Forelimb muscle (tissue), 1 donor: ENCODE measurements at places on chromosomes 5 and 9. TPM values are rescaled to one million over a fixed set of nuclear protein-coding genes. Genes with fewer than 3 reads are reported as not detected.

Gene PCDHA12
- not detected for polyA plus RNA-seq

Gene NTMT1
- polyA plus RNA-seq = 37.3 TPM

Gene IRX1
- 0.28 TPM for polyA plus RNA-seq

Gene SGCD
- polyA plus RNA-seq = 82.1 TPM

Gene PCDHB14
- 6.3 TPM for polyA plus RNA-seq

Gene DOCK2
- 2.6 TPM for polyA plus RNA-seq

Gene FAM221B
- 0.18 TPM for polyA plus RNA-seq

Gene NTNG2
- polyA plus RNA-seq = 0.25 TPM
